K562 (cell line): ENCODE measurements at places on chromosomes 11 and 22. TPM values are rescaled to one million over a fixed set of nuclear protein-coding genes. Genes with fewer than 3 reads are reported as not detected.

DNA sequence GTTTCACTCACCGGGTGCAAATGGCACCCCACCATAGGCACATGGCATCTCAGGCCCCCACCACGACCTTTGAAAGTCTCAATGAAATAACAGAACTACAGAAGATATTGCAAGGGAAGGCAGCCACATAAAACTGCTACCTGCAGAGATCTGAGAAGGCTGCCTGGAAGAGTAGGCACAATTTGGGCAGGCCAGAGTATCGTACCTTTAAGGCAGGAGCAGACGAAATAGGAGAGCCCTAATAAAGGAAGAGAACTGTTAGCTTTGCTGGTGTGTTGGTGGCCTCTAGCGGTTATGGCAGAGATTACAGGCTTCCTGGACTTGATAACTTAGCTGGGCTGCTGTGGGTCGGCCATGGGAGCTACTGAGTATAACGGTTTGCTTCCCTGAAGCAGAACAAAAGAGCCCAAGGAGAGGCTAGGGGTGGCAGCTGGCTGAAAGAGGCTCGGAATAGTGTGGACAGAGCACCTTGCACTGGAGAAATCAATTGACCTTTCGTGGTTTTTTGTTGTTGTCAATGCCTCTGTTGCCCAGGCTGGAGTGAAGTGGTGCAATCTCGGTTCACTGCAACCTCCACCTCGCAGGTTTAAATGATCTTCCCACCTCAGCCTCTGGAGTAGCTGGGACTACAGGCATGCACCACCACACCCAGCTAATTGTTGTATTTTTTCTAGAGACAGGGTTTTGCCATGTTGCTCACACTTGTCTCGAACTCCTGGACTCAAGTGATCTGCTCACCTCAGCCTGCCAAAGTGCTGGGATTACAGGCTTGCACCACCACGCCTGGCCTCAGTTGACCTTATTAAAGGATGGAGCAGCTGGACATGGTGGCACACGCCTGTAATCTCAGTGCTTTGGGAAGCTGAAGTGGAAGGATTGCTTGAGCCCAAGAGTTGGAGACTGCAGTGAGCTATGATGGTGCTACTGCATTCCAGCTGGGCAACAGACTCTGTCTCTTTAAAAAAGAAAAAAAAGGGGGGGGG lies 4.8 kb downstream of the SDF2L1 start:
- peak; percentile 99 for DNase-seq

- DNase-seq, result no peak
These were observed 17.4 kb downstream of the SGSM3 start for GRCh38 chr22:40387746-40388145.

DNA sequence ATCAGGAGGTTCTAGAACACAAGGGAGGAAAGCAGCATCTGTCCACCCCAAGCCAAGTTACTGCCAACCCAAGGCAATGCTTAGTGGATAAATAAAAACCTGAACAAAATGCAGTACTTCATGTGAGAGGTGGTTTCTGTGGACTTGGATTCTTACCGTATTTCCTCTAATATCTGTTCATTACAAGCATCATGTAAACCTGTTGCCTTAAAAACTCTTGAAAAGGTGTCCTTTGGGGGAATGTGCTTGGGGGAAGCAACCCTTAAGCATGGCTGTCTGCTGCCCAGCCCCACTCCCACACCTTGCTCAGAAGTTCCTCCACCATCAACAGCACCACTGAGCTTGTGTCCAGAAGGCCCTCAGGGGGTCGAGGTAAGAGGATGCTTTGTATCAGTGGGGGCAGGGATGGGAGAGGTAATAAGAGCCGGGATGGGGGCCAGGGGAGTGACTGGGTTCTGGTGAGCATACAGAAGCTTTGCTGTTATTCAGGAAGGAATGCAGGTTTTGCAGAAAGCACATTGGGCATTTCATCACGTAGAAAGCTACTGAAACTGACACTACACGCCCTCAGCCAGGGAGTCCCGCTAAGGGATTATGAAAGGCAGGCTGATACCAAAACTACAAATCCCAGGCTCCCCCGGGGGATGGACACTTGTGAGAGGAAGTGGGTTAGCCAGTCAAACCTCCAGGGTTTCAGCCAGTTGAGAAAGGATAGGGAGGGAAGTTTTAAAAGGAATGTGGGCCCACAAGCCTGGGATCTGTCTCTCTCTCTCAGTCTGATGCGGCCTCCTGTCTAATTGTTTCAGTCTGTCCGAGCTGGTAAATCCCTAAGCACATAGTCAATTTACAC lies 52.0 kb downstream of the KCNJ1 start:
- no peak for DNase-seq

- DNase-seq, result no peak
These were observed 3.4 kb downstream of the FAM83F start for GRCh38 chr22:39997939-39998726.

- DNase-seq, result no peak
These were observed 46.3 kb downstream of the ACAT1 start for GRCh38 chr11:108167624-108168023.

DNA sequence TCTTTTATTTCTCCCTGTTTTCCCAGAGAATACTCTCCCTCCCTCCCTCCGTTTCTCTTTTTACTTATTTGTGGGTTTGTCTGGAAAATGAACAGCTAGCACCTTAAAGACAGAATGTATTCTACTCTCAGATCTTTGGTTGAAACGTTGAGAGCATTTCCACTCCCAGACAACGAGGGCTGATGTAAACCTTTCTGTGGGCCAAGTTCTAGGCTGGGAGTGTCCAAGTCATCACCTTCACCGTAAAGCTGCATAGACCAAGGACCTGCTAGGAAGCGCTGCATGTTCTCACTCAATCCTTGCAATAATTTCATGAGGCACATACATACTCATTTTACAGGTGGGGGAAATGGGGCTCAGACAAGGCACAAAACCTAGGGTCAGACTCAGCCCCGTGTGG lies 32.4 kb downstream of the MYH9 start:
- DNase-seq, result no peak

Gene CD3G
- polyA plus RNA-seq, result 0.24 and 0.33 TPM in 2 replicates

GRCh38 chr11:73034331-73034730 lies 107.8 kb downstream of the FCHSD2 start:
- DNase-seq, result no peak

DNA sequence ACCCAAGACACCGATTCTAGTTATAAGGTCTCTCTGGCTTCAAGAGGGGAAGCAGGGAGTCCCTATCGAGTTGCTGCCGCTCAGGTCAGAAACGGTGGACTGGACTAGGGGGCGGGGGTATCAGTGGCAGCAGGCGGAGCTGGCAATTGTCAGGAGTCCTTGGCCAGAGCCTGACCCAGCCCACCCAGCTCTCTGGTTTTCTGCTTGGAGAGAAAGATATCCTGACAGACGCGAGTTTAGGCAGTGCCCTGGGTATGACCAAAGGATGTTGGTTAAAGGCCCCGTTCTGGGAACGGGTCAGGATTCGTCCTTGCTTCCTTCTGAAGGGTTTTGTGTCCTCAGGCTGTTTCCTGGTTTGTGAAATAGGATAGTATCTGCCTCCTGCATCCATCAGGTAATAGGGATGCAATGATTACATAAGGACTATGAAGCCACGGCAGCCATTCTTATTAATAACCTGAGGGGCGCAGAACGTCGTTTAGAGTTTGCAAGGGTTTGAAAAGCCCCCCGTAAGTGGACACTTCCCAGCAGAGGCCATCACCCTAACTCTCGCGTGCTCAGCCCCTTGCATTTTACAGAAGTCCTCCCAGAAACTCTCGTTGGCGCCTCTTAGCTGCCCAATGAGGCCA lies 700 bp upstream of the DEPDC5 start:
- peak; percentile 45 for DNase-seq

GRCh38 chr11:27471589-27472397 lies 797 bp downstream of the LGR4 start:
- DNase-seq, result peak; percentile 44

GRCh38 chr11:15754221-15754620 lies 602.1 kb downstream of the SOX6 start:
- DNase-seq, result no peak

DNA sequence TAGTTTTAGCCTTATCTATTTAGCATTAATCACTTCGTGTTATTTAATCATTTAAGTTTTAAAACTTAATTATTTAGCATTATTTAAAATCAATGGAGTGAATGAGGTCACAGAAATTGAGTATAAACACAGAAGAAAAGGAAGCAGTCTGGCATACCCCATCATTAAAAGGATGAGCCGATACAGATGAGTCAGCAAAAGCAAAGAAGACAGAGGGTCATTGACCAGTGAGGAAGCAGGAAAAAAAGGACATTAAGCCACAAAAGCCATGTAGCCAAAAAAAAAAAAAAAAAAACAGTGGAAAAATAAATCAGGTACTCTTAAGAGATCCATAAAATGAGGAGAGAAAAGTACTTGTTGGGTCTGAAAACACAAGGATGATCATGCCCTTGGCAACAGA lies 71.5 kb downstream of the TYR start:
- DNase-seq, result no peak

Gene PDXP
- 45.7 and 47.8 TPM in 2 replicates for polyA plus RNA-seq

Gene CLTCL1
- 5.8 and 8.8 TPM in 2 replicates for polyA plus RNA-seq

GRCh38 chr11:96481204-96481603 lies 91.4 kb downstream of the JRKL start:
- DNase-seq, result no peak

GRCh38 chr11:85752890-85753581 lies 57.9 kb downstream of the SYTL2 start:
- no peak for DNase-seq

Gene TUBA8
- polyA plus RNA-seq, result 0.60 and 1.3 TPM in 2 replicates

DNA sequence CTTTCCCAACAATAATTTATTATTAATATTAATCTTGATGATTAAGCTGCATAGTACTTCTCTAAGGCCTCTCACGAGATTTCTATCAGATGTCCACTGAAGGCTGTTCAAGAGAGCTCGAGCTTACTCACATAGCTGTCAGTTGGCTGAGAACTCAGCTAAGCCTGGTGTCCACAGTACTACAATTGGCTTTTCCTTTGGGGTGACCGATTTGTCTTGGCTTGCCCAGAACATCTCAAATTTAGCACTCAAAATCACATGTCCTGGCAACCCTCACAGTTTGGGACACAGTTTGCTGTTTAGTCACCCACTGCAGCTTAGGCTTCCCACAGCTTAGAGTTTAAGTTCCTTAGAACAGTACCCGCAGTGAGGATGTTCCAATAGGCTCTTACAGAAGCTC lies 96.5 kb downstream of the LUZP2 start:
- no peak for DNase-seq

DNA sequence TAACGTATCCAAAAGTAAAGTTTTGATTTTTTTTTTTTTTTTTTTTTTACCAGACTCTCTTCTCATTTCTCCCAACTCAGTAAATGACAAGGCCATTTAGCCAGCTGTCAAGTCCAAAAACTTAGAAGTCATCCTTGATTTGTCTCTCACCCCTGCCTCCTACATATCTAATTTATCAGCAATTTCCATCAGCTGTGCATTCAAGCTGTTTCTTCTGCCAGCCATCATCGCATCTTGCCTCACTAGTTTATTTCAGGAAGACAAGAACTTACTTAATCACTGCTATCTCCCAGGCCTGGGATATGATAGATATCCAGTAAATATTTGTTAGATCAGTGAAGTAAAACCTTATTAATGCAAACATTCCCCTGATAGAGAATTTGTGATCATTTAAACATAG lies 47.6 kb downstream of the SCGB1A1 start:
- DNase-seq, result no peak

Gene SLC35C1
- 4.2 and 4.4 TPM in 2 replicates for polyA plus RNA-seq

Gene MSANTD2
- polyA plus RNA-seq, result 5.3 and 9.9 TPM in 2 replicates

DNA sequence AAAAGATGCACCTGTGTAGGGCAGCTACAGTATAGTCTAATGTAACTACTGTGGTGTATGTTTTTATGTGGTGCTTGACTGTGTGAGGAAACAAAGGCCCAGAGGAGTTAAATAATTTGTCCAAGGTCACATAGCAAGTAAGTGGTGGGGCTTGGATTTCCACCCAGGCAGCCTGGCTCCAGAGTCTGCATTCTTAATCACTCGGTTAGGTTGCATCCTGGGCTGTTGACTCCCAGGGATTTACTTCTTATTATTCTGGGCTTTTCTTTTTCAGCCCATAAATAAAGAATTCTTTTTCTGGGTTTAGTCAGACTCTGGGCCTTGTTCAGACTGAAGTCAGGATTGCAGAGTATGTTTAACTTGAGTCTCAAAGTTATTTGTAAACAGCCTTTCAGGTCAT lies 82.1 kb downstream of the ARHGAP42 start:
- DNase-seq, result no peak

DNA sequence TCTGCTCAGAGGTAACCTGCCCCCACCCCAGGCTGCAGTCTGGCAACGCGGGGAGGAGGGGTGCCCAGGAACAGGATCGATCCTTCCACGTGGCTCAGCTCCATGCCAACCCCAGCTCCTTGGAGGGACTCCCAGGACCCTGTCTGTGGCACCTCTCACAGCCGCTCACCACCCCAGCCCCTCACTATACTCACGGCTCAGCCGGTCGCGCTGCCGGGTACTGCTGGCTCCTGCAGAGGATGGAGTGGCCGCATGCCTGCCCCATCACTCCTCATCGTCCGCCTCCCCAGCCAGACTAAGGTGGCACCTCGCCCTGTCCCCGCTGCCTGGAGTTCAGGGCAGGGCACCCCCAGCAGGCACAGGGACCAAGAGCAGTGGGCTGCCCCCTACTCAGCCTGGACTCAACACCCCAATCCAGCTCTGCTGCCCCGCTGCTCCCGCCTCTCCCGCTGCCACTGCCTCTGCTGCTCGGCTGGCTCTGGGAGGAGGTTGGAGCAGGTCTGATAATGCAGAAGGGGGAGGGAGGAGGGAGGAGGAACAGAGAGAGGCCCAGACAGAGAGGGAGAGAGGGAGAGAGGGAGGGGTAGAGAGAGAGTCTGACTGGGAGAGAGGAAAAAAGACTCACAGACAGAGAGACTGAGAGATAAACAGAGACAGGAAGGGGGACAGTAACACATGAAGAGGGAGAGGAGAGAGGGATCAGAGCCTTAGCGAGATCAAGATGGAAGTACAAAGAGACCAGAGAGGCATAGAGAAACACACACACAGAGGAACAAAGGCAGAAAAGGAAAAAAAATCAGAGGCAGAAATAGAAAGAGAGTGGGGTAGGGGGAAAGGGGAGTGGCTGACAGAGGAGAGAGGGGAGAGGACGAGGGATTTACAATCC lies at the start of gene PDE2A:
TSS of gene PDE2A (minus strand) at position 480 of the 886 bp plus-strand sequence. CDS start at position 265, 215 bp downstream.
- DNase-seq, result no peak

DNA sequence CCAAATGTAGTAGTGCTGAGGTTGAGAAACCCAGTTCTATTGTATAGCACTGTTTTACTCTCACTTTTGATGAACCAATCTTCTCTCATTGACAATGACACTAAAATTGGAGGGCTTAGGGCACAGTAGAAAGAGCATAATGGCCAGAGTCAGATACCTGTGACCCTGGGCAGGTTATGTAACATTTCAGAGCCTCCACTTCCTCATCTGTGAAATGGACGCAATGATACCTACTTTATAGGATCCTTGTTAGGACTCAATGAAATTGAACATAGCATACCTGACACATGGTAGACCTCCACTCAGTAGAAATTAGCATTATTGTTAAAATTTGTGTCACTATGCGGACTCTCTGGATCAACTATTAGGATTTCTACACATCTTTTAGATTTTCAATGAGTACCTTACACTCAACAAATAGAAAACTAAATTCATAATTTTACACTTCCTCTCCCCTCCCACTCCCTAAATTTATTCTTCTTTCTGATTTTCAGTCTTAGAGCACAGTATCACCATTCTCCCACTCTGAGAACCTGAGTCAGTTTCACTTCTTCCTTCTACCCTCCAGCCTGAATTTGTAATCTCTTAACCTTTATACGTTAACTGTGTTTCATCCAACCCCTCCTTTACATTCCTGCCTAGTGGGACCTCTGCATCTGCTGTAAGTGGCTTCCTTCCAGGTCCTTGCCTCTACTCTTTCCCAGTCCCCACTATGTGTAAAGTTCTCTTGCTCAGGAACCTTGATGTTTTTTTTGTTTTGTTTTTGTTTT lies 78.3 kb downstream of the MICAL2 start:
- DNase-seq, result no peak

Gene C11orf16
- 0.05 TPM in 1 of 2 replicates, not detected in the other for polyA plus RNA-seq
